Caki2 (cell line): ENCODE measurements at places on chromosomes 5 and 9. TPM values are rescaled to one million over a fixed set of nuclear protein-coding genes. Genes with fewer than 3 reads are reported as not detected.

DNA sequence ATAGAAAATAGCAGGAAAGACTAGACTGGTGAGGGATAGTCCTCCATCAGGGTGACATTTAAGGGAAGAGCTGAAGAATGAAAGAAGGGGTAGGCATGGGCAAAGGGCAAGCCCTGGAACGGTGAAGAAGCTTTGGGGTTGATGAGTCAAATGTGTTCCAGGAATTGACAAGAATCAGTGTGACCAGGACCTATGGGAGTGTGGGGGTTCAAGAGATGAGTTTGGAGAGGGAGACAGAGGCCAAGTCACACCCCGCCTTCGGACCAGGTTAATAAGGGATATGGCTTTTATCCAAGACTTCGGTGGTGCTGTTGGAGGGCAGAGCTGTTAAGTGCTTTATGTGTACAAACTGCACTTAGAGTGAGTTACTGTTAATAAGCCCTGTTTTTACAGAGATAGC, 920 bp downstream of the PMPCA start:
- no peak for DNase-seq

DNA sequence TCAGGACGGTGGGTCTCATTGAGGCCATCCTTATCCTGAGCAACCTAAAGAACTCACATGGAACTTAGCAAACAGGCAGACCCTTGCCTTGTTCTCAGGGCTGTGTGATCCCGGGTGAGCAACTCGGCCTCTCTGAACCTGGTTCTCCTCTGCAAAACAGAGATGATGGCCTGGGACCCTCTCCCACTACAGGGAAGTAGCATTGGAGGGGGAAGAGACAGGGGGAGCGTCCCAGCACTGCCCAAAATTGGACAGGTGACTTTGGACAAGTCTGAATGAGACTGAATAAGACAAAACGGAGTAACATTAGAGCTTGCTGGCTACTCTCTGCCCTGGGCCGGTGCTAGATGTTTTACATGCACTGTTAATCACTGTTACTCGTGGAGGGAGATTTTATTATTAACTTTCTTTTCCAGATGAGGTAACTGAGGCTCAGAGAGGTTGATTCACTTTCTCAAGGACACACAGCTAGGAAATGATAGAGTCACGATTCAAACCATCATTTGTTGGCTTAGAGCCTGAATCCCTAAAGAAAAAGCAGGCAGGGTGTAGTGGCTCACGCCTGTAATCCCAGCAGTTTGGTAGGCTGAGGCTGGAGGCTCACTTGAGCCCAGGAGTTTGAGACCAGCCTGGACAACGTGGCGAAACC, 136.4 kb downstream of the C9orf50 start:
- no peak for DNase-seq

Gene EGFLAM
- total RNA-seq = not detected in 2 replicates

- DNase-seq = no peak
These were observed 367.6 kb downstream of the ARL15 start for GRCh38 chr5:53942724-53943123.

DNA sequence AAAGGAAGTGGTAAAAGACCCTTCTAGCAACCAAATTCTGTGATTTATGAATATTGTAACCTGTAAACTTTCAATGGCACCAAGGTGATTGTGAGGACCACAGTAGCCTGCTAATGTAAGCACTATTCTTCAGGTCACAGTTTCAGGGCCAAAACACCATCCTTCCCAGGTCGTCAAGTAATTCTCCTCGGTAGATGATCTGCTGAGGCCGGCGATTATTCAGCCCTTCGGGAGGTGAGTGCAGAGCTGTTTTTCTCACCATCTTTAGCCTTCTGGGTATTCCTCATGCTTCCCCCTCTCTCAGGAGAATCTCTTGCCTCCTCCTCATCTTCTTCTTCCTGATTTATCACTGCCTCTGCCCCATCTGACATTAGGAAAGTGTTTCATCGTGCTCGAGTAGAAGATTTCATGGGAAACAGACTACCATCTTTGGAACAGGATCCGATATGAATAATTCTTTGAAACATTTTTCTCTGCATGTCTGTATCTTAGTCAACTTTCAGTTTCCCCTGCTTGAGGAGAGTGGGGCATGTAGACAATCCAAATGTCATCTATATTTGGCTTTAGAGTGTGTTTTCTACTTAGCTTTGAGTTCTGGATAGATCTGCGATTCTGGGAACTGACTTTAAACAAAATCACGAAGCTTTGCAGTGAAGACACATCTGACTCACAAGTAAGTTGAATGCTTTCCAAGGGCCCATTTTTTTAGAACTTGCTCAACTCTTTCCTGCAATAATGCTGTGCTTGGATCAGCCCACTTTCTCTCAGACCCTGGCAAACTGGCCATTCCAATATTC, 173.9 kb downstream of the AOPEP start:
- DNase-seq = no peak

Gene DDX4
- not detected in 2 replicates for total RNA-seq

DNA sequence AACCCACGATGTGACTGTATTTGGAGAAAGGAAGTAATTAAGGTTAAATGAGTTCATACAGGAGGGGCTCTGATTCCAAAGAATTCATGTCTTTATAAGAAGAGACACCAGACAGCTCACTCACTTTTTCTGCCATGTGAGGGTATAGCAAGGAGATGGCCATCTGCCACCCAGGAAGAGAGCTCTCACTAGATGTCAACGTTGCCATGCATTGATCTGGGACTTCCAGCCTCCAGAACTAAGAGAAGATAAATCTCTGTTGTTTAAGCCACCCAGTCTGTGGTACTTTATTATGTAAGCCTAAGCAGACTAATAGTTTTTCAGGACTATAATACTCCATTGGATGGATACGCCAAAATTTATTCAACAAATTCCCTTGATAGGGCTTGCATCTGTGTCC, 89.8 kb upstream of the RAD23B start:
- no peak for DNase-seq

DNA sequence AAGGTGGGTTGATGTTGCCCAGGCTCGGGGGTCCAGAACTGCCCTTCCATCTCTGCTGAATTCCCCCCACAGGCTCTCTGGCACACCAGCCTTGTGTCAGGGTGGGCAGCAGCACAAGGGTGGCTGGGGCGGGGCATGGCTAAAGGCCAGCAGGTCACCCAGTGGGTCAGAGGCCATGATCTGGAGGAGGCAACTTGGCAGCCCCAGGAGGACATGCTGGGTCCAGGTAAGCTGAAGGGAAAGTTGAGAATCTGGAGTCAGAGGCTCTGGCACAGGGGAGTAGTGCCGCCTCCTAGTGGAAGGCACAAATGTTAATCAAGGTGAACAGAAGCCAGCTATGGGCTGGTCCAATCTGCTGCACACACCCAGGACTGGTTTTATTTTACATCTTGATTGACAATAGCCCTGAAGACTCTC, 6.2 kb downstream of the TMEM8B start:
- DNase-seq = no peak

GRCh38 chr5:83729362-83729761, 8.7 kb upstream of the HAPLN1 start:
- DNase-seq = no peak

GRCh38 chr9:112844771-112845542, 45.7 kb downstream of the SLC46A2 start:
- DNase-seq = peak; percentile 44

- no peak for DNase-seq
These were observed 60.1 kb downstream of the FOCAD start for GRCh38 chr9:20744036-20744630.

DNA sequence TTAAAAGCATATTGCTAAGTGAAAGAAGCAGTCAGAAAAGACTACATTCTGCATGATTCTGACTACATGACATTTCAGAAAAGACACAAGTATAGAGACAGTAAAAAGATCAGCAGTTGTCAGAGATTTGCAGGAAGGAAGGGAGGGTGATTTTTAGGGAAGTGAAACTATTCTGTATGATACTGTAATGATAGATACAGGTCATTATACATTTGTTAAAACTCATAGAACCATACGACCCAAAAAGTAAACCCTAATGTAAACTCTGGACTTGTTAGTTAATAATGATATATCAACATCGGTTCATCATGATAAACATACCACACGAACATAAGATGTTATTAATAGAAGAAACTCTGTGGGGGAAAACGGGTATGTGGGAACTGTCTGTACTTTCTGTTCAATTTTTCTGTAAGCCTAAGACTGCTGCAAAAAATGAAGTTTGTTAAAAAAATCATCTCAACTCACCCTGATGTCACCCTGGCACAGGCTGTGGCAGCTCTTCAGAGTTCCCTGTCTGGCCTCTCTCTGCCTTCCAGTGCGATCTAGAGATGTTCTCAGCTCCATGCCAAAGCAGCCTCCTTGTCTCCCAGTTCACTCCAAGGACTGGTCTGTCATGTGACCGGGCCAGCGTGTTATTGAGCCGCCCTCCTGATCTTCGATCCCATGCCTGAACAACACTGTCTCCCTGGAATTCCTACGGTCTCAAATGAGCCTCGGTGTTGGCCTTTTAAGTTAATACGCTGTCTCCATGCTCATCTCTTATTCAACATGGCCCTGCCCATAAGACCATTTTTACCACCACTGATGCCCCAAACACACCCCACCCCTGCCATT, 35.4 kb downstream of the PRLR start:
- DNase-seq = no peak

DNA sequence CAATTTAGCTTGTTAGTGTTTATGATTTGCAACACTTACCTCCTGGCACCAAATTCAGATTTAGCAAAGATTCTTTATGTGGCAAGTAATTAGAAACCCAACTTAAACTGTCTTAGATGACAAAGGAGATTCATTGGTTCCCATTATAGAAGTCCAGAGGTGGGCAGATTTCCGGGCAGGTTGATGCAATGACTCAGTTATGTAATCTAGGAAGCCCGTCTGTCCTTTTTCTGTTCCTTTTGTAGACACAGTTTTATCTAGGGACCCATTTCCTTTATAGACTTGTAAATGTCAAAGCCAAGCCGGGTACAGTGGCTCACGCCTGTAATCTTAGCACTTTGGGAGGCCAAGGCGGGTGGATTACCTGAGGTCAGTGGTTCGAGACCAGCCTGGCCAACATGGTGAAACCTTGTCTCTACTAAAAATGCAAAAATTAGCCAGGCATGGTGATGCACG, 20.3 kb upstream of the ANKRD33B start:
- no peak for DNase-seq

Gene ENTREP1
- total RNA-seq = not detected in 2 replicates

Gene NREP
- 42.6 and 46.3 TPM in 2 replicates for total RNA-seq

GRCh38 chr5:124617787-124618186, 128.7 kb downstream of the ZNF608 start:
- no peak for DNase-seq
